ENCODE measurements at places on chromosomes 4 and X. TPM values are rescaled to one million over a fixed set of nuclear protein-coding genes. Genes with fewer than 3 reads are reported as not detected.

The MAPK10 gene
- total RNA-seq: not detected

The PDGFRA gene
- total RNA-seq: 0.13 TPM

The PPA2 gene
- 59.9 TPM for total RNA-seq

The MAGED4 gene
- total RNA-seq: not detected

The ZAR1 gene
- not detected for total RNA-seq

The ADH6 gene
- not detected for total RNA-seq

The CT55 gene
- not detected for total RNA-seq

The CLDN34 gene
- not detected for total RNA-seq

The MND1 gene
- total RNA-seq: 18.2 TPM
